ENCODE measurements at places on chromosomes 4 and X.

DNA sequence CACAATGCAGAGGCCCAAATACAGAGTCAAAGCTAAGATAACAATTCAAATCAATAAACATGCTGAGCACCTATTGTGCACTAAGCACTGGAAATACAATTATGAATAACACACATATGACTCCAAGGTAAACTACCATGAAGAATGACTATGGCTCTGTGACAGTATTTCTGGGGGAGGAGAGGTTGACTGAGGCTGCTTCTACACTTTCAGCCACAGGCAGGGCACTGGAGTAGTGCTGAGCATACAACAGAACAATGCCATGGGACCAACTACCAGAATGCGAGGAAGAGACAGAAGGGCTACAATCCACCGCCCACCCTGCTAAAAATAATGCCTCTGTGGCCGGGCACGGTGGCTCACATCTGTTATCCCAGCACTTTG lies 13.7 kb downstream of the TEC start:
- no peak for DNase-seq

- DNase-seq, result no peak
These were observed 138.9 kb downstream of the LARP7 start for GRCh38 chr4:112775801-112776200.

GRCh38 chr4:31126881-31127398 lies 406.8 kb downstream of the PCDH7 start:
- no peak for DNase-seq

DNA sequence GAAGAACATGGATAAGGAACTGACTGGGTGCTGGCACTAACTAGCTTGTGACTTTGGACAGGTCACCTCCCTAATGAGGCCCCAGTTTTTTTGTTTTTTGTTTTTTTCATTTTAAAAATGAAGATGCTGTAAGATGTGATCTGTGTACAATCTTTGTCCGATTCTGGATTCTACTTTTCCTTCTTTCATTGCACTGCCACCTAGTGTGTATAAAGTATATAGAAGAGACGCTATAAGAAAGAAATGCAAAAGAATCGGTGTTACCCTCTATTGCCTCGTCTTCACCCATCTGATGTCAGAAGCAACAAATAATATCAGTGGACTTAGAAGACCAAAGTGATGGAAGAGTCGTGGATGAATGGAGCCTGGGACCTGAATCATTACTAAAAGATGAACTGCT lies 58.6 kb upstream of the P2RY10 start:
- no peak for DNase-seq

DNA sequence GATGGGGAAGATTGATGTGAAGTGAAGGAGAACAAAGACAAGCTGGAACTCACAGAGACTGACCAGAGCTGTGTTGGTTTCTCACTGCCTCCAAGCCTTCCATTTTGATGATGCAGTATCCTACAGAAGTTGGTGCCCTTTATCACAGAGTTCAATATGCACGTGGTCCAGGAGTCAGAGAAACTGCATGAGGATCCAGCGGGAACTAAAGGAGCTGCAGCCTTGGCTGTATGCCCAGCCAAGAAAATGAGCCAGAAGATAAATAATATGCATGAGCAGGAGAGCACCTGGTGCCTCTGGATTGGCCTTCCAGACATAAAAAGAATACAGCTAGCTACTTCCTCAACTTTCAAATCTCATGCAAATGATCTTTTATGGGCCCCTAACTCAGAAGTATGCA lies 44.3 kb upstream of the DCLK2 start:
- DNase-seq, result no peak
